GM19239 (cell line): ENCODE measurements at places on chromosomes 3 and 15.
A peak's percentile ranks its signal among the peaks of the same experiment; 100 is the strongest.

GRCh38 chr15:85329561-85330422 lies 50.6 kb upstream of the AKAP13 start:
- DNase-seq: peak; percentile 54

DNA sequence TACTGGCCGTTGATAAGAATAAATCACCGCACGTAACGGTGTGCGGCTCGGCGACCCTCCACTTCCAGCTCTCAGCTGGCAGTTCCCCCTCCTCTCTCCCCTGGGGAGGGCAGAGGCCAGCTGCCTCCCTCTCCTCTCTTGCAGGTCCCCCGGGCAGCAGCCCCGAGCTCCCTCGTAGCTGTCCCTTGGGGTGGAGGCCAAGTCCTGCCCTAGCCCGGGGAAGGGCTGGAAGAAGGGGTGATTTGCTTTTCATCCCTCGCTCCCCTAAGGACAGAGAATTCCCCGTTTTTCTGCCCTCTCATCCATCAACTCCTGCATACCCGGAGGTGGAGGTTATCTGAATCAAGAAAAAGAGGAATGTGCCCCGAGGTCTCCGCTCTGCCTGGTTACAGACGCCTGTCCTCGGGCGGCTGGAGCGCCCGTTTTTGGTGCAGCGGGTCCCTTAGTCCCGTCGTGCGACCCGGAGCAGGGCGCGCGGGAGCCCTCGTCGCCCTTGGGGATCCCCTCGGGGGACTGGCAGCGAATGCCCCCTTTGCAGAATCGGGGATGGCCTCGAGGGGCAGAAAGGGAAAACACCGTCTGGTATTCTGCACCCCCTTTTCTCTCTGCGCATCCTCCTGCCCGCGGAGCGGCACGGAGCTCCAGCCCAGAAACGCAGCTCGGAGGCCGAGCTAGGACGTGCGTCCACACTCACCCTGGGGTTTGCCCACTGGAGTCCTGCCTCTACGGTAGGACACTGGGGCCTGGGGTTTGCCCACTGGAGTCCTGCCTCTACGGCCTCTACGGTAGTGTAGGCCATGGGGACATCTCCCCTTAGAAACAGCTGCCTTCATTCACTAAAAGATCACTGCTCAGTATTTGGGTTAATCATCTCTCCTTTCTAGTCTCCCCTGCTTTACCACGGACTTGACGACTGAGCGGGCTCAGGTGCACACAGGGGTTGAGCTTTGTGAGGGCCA lies 2.2 kb downstream of the PTPRG start:
- no peak for DNase-seq

- DNase-seq: no peak
Observed at GRCh38 chr15:93866948-93867347, 364.4 kb upstream of the MCTP2 start.

GRCh38 chr15:39640665-39641064 lies 59.8 kb downstream of the THBS1 start:
- DNase-seq: no peak

GRCh38 chr3:42216931-42217333 lies 49.1 kb downstream of the CCK start:
- DNase-seq: no peak

- no peak for DNase-seq
Observed at GRCh38 chr3:77348244-77348855, 308.5 kb downstream of the ROBO2 start.

DNA sequence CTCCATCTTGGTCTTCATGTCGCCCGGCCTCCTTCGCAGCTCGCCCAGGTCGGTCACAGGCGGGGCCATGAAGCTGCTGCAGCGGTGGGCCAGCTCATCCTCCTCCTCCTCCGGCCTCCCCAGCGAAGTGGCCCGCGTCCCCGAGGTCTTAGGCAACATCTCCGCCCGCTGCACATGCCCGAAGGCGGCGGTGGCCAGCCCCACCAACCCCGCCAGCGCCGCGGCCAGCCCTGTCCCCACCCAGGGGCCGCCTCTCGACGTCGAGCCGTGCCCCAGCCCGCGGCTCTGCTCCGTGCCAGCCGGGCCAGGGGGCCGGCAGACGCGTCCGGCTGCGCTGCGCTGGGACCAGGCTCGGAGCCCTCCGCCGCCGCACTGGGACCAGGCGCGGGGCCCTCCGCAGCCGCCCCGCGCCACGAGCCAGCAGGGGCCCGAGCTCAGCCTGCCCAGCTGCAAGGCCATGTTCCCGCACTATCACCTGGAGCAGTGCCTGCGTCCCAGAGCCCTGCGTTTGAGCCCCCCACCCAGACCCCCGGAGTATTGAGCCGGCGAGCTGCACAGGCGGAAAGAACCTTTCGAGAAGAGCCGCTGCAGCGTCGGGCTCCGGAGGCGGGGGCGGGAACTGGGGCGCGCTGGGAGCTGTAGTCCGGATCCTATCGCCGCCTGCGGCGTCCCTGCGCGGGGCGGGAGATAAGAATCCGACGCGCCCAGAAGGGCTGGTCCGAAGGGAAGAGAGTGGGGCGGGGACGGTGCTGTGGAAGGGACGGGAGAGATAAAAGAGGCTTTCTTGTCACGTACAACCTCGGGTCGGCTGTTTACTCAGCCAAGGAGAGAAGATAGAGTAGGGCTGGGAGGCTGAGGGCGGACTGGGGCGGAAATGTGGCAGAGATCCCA lies at the start of gene CPOX:
Gene CPOX (minus strand): TSS at position 566 of the 891 bp plus-strand sequence. CDS start 107 bp downstream, at position 459.
- DNase-seq: peak; percentile 85

- DNase-seq: no peak
Observed at GRCh38 chr3:190286014-190286413, 36.2 kb downstream of the CLDN1 start.

- no peak for DNase-seq
Observed at GRCh38 chr3:122538956-122539490, 24.3 kb upstream of the KPNA1 start.

DNA sequence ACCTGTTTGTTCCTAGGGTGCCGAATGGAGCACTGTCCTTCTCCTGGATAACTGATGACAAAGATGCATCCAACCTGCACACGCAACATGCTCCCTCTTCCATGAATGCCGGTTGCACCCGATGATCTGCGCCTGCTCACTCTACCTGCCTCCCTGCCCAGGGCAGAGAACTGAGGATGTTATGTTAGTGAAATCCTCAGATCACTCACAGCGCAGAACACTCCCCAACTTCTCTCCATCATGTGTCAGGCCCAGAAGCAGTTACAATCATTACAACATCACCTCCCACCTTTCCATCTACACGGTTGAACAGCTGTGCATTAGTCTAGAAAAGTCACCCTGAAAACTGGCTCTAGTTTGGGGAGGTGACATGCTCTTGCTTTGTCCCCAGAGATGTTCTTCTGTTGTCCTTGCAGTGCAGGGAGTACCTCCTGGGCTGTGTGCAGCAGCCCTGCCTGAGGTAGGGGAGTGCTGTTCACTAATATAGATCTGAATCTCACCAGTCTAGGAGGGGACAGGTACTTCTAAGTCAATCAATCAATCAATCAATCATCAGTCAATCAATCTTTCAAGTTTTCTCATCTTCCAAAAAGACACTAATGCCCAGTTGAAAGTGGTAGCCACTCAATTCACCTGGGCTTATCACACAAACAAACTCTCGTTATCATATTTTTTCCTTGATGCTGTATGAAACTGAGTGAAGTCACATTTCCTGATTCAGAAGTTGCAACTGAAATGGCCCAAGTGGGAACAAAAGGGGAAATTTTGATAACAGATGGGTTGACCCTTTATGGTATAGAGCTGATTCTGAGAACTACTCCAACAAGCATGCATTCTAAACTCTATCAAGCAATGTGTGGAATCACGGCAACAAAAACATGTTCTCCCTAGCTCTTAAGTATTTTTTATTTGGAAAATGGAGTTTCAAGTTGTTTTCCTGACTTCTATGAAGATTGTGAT lies 15.4 kb upstream of the ISLR start:
- DNase-seq: no peak

DNA sequence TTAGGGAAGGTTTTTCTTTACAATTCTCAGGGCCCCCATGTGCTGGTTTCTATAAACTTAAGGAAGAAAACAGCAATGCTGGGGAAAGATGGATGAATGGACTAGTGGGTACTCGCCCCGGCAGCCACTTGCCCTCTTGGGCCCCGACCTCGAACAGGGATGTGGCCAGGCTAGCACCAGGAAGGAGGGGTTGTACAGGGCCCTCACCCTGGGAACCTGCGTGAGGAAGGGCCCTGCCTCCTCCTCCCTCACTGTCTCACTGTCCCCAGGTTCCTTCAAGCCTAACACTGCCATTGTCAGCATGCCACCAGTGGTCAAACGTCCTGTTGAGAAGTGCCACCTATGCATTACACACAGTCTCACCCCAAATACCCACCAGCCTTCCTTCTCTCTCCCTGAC lies 9.1 kb downstream of the ADAMTS17 start:
- DNase-seq: no peak

DNA sequence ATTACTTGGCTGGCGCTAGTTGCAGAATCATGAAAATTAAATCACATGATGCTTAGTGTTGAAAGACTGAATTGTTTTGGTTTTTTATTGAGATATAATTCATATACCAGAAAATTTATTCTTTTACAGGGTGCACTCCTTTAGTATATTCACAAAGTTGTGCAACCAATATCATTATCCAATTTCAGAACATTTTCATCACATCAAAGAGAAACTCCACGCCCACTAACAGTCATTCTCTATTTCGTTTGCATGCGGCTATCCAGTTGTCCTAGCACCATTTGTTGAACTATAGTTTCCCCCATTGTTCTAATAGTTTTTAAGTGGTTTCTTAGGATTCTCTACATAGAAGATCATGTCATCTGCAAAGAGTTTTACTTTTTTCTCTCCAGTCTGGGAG lies 3.7 kb downstream of the EHD4 start:
- no peak for DNase-seq

- DNase-seq: no peak
Observed at GRCh38 chr3:171458071-171458863, 1.9 kb downstream of the TNIK start.

GRCh38 chr3:115595611-115596275 lies 27.6 kb upstream of the GAP43 start:
- DNase-seq: no peak

- no peak for DNase-seq
Observed at GRCh38 chr15:85750319-85751290, 44.1 kb downstream of the KLHL25 start.

DNA sequence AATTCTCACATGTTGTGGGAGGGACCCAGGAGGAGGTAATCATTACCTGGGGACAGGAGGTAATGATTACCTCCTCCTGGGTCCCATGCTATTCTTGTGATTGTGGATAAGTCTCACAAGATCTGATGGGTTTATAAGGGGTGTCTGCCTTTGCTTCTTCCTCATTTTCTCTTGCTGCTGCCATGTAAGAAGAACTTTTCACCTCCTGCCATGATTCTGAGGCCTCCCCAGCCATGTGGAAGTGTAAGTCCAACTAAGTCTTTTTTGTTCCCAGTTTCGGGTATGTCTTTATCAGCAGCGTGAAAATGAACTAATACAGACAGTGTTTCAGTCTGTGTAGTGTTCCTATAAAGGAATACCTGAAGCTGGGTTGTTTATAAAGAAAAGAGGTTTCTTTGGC lies 13.1 kb upstream of the KCTD6 start:
- DNase-seq: no peak

DNA sequence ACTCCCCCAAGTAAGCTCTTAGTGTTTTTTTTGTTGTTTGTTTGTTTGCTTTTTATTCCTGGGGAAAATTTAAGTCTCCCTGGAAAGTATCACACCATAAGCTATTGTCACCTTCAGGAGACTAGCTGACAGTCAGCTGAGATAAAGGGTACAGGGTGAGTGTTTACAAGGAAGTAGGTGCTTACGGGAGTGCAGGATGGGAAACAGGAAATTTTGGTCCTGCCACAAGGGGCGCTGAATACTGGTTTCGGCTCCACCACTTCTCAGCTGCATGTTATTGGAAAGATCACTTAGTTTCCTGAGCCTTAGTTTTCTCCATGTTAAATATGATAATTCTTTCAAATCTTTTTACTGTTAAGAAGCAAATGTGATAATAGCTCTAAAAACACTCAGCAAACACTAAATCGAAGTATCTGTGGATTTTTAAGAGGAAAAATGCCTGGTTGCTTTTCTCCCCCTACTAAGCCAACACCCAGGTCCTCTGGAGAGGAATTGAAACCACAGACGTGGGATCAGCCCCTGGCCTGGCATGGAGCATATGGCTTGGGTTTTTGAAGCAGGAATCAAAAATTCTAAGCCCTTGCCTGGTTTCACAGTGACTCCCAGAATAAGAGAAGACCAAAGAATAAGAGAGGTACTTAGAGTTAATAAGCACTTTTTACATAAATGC lies 90.7 kb downstream of the SCN11A start:
- DNase-seq: peak; percentile 32
